ENCODE measurements at places on chromosomes 1 and 21.

GRCh38 chr1:52139817-52140540, 1.9 kb upstream of the ZFYVE9 start:
- DNase-seq = no peak

GRCh38 chr1:203590603-203591002, 36.0 kb upstream of the ATP2B4 start:
- no peak for DNase-seq

- no peak for DNase-seq
These were observed 8.5 kb downstream of the SDF4 start for GRCh38 chr1:1223321-1223720.

DNA sequence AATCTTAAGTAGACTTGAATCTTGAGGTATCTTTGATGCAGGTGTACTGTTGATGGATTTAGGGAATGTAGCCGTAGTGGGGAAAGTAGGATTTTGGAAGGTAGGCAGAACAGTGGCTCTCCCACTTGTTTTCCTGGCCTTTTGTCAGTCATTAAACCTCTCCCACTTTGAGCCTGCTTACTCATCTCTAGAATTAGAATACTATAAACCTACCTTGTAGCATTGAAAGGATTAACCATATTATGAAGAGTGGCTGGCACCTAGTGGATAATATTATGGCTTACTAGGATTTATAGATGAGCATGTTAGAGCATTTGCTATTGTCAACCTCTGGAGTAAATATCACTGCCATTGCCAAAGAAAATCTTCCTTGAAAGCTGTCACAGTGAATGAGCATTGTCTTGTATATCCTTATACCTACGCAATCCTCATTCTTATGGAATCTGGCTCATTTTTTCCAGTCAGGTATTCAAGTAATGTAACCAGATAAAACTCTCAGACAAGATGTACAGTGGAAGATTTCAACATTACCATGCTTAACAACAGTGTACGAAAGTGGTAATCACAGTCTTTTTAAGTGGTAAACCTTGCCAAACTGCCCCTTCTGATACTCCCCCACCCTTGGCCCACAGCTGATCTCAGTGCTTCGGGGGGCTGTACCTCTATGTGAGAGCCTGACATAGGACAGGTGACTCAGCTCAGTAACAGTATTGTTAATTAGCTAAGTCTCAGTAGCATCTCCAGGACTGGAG, 44.4 kb downstream of the SH3GLB1 start:
- no peak for DNase-seq

- DNase-seq = no peak
These were observed at the start of gene WNT9A for GRCh38 chr1:227947676-227948492. TSS of gene WNT9A (minus strand) at chr1:227947932. CDS start at chr1:227947887, 45 bp downstream.

GRCh38 chr1:59318271-59318860, 21.5 kb downstream of the FGGY start:
- DNase-seq = no peak

- DNase-seq = no peak
These were observed 105.1 kb downstream of the PBX1 start for GRCh38 chr1:164664127-164664526.

- DNase-seq = no peak
These were observed 30.0 kb downstream of the RABIF start for GRCh38 chr1:202858789-202859414.

DNA sequence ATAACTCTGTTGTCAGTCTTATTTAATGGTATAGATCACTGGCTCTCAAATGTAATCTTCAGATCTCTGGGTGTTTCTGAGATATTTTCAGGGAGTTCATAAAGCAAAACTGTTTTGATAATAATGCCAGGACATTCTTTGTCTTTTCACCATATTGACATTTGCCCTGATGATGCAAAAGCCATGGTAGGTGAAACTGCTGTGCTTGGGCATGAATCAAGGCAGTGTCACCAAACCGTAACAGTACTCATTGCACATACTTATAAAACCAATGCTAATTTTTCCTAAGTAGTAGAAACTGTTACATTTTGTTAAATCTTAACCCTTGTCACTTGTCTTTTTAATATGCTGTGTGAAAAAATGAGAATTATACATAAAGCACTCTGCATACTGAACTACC, 76.0 kb downstream of the RPS6KC1 start:
- no peak for DNase-seq

DNA sequence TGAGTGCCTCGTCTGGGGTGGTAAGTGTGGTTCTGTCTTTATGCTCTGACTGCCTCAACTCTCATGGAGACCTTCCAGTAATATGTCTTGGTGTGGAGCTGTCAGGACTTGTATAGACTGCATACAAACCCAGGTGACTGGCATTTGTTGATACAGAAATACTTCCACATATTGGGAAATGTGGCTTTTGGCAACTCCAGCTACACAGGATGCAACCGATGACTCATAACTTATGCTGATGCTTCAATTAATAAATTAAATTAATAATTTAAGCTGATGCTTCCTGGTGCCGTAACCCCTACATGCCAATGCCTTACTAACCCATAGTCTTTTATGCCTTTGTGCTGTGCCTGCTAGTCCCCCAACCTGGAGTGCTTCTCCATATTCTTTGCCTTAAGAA, 72.3 kb upstream of the ARTN start:
- DNase-seq = no peak

DNA sequence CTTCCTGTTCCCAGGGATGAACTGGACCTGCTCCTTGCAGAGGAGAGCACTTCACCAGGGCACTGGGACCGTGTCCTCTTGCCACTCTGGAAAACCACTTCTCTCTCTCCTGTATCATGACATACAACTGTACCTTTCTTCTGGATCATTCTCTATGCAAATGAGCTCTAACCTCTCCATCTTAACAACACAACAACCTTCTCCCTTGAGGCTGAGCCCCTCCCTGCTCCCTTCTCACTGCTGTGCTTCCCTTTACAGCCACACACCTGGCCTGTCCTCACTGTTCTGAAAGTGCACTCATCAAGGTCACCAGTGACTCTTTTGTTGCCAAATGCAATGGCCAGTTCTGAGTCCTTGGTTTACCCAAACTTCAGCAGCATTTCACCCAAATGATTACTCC, 54.5 kb upstream of the MRPS6 start:
- DNase-seq = no peak

GRCh38 chr21:37369307-37369854, 2.8 kb downstream of the DYRK1A start:
- no peak for DNase-seq

Measured in activated naive CD4-positive, alpha-beta T cell (primary cell).